ENCODE measurements at places on chromosomes 2 and 18.
A peak's percentile ranks its signal among the peaks of the same experiment; 100 is the strongest.

GRCh38 chr18:49625021-49625691 lies 63.3 kb downstream of the LIPG start:
- DNase-seq, result no peak

DNA sequence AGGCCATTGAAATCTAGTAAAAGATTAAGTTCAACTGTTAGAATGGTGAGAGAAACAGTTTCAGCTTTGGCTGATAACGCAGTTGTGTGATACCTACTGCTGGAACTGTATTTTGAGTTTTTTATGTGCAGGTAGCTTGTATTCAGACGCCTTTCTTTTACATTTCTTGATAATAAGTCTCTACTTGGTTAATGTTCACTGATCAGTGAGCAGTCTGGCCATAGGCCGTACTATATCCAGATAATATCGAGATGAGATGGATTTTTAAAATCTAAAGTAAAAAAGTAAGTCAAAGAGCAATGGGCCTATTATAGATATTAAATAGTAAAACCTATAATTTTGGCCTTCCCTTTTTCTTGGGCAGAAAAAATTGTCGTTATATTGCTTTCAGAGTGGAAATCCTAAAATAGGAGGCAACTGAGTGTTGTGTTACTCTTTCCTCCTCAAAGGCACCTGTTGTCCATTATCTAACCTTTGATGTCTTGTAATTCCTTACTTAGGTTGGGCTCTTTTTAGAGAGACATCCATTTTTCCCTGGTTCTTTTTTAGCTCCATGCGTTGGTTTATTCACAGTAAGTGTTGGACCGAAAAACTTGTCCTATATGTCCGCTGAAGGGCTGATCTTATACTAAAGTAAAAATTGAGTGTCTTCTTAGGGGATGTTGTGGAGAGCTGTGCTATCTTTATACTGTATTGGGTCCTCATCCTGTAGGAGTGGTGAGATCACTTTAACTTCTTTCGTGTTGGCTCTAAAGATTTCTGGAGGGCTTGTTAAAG lies 1.7 kb downstream of the EML4 start:
- DNase-seq, result no peak

DNA sequence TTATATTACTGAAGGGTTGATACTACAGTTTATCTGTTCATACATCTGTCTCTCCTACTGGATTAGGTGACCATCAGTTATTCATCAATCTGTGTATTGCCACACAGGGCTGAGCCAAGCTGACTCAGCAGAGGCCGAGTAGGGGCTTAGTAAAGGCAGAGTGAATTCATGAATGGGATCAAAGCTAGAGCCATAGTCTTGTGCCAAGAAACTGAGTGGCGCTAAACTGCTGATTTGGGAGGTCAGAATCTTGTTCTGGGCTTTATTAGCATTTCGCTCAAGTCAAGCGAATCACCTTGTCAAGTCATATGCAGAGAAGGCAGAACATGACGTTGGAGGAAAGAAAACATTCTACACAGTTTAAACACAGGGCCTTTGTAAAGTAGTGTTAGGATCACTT lies 34.1 kb downstream of the SOCS6 start:
- no peak for DNase-seq

DNA sequence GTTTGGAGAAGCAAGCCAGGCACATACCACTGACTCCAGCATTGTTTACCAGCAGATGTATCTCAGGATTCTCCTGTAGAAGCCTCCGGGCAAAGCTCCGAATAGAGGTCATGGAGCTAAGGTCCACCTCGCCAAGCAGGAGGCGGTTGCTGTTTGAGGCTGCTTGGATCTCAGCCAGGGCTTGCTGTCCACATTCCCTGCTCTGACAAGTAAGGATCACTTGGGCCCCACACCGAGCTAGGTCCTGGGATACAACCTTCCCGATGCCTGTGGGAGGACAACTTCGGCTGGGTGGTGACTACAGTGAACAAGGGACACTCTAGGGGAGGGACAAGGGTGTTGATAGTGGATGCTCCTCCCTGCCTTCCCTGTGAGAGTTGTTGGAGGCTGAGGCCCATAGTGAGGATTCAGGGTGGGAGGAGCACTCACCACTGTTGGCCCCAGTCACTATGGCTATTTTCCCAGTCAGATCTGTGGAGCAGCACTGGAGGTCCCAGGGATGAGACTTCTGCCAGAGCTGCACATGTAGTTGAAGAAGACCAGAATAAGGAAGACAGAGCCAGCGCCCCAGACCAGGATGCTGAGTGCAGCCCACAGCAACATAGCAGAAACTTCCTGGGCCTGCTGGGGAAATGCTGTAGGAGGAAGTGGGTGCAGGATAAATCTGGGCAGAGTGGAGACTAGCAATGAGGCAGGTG lies 8.3 kb downstream of the C2orf81 start:
- no peak for DNase-seq

DNA sequence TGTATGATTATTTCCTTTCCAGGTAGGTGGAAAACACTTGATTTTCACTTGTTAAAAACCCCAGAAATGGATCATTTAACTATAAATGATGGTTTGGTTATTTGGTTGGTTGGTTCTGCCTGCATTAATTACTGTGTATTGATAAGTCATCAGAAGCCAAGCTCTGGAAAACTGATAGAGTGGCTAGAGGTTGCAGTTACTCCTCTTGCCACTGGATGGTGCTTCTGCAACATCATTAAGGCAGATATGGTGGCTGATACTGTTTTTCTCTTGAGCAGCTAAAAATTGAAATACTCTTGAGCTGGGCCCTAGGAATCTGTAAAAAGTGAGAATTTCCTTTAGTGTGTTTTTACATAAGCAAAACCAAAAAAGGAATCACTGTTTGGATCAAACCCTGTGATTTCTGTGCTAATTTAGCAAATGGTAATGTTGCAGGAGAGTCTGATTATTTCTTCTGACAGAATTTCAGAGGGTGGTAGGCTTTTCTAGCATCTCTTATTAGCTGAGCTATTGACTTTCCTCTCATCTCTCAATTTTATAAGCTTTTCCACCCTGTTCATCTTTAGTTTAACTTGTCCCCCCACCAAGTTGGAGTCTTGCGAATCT lies 54.3 kb downstream of the RAB10 start:
- peak; percentile 69 for DNase-seq

DNA sequence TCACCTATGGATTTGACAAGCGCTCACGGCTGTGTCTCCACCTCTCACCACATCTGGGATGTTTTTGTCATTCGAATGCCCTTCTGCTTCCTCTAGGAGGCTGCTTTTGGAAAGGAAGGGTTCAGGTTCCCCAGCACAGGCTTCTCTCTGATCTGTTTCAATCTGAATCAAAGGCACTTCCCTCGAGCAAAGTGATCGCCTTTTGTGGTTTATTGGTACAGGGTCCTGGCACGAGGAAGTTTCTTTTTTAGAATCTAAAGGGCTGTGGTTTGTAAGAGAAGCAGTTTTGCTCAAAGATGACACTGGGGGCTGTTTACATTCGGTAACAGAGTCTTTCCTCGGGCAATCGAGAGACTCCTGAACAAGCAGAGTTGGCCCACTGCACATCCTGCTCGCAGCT lies 145.0 kb downstream of the DAW1 start:
- DNase-seq, result no peak

- no peak for DNase-seq
Observed at GRCh38 chr2:166375195-166375735, 479 bp downstream of the SCN9A start.

DNA sequence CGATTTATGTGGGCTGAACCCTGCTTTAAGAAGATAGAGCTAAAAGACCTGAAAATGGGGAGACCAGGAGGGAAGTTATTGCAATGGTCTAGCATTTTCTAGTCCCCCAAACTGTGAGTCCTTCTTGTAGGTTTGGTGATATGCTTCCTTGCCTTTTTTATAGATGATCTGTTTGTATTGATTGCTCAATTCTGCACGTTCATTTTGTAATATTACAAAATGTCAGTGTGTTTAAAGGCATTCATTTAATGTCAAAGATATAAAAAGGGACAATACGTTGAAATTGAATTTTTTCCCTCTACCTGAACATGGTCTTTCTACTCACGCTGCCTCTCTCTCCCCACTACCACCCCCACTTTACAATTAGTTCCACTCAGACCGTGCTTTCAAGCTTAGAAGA lies 5.6 kb upstream of the FIGN start:
- DNase-seq, result no peak

DNA sequence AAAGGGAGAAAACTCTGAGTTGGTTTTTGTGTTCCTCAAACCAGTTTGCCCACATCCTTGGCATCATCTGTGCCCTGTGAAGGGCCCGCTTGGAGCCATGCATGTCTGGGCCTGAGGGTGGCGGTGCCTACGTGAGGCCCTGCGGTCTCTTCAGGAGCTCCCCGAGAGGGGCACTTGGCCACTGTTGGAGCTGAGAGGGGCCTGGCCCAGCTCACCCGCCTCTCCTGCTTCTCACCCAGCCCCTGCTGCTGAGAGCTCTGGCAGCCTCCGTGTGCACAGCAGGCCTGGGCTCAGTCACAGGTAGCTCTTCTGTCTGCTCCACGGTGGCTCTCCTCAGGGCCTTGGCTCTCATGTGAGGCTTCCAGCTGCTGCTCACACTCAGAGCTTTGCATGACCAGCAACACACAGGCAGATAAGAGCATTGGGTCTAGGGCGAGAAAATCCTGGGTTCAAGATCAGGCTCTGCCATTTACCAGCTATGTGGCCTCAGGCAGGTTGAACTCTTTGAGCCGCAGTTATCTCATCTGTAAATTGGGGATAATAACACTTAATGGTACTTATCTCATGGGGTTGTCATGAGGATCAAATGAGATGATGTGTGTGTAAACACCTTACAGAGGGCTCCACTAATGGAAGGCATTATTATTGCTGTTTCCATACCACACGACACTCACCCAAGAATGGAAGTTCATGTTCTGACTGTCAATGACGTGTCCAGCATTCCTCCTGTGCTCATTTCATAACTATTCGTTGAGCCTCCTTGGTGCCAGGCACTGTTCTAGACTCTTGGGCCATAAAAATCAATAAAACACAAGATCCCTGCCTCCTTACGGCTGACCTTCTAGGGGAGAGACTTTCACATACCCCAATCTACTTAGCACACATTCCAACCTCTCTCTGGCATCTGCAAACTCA lies 41.6 kb upstream of the PLB1 start:
- no peak for DNase-seq

- DNase-seq, result no peak
Observed at GRCh38 chr2:9069543-9069942, 66.1 kb upstream of the MBOAT2 start.

DNA sequence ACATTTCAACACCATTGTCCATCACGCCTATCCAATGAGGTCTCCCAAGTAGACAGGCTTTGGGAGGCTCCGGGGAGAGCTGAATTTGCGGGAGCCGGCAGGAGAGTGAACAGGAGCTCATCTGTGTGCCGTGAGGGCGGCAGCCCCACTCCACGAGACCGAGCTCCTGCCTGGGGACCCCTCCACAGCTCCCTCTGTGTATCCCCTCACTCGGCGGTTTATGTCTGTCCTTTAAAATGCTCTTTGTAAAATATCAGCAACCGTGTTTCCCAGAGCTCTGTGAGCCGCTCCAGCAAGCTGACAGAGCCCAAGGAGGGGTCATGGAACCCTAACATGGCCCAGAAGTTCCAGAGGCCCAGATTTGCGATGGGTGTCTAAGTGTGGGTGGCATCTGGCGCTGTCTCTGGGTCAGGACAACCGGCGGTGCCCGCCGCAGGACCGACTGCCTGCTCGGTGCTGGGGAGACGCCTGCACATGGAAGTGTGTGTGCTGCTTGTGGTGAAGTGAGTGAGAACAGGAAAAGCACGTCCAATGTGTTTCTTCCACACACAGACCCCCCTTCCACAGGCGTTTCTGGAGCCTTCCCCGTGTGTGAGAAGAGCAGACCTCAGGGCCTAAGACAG lies 34.8 kb downstream of the SLC66A2 start:
- DNase-seq, result no peak

DNA sequence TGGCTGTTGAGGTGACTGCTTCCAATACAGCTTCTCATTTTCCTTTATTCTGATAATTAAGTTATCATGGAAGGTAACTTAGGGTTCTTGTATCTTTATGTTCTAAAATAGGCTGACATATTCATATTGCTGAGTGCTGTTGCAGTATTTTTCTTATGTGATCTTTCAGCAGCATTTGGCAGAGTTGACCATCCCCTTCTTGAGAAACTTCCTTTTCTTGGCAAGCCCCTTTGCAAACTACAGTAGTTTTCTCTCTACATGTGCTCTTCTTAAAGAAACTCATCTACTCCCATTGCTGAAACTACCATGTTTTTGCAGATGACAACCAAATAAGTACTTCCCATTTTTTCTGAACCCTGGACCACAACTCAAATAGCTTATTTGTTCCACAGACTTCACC lies 476.5 kb upstream of the TRIB2 start:
- DNase-seq, result no peak

GRCh38 chr2:88557290-88557689 lies 70.0 kb downstream of the EIF2AK3 start:
- DNase-seq, result no peak

DNA sequence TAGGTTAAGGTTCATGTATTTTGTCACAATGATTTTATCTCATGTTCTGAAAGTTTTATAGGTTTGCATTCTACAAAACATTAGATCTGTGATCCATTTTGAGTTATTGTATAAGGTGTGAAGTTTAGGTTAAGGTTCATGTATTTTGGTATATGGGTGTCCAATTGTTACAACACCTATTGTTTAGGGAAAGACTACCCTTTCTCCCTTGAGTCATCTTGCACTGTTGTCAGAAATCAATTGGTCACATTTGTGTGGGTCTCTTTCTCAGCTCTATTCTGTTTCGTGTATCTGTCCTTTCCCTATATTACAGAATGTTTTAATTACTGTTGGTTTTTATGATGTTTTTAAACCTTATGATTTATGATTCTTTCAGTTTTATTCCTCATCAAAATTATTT lies 192.3 kb downstream of the MCFD2 start:
- no peak for DNase-seq

DNA sequence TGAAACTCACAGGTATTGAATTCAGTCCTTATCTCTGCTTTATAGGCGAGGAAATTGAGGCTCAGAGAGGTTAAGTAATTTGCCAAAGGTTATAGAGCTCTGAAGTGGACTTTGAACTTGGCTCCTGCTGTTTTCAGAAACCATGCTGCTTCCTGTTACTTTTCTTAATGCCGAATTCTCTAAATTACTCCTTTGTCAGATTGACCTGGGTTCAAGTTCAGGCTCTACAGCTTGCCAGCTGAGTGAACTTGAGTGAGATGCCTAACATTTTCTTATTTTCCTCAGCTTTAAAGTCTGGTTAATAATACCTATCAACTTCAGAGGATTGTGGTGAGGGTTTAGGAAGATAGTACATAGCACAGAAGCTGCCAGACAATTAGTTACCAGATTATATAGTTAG lies 3.4 kb downstream of the ASAP2 start:
- no peak for DNase-seq

DNA sequence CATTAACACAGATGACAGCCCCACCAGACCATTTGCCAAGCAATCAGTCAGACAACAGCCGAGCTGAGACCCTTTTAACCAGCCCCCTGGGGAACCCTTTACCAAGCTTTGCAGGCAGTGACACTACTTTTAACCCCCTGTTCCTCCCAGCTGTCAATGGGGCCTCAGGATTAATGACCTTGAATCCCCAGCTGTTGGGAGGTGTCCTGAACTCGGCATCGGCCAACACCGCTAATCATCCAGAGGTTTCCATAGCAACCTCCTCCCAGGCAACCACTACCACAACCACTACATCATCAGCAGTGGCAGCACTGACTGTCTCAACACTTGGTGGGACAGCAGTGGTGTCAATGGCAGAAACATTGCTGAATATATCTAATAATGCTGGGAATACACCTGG lies 160.9 kb upstream of the EPC2 start:
- DNase-seq, result no peak

GRCh38 chr2:138974651-138975050 lies 194.5 kb upstream of the NXPH2 start:
- DNase-seq, result no peak

Data from midbrain (tissue), 1 donor.